Brain (organoid and tissue), 16 donors: ENCODE measurements at places on chromosomes 2 and 18.

DNA sequence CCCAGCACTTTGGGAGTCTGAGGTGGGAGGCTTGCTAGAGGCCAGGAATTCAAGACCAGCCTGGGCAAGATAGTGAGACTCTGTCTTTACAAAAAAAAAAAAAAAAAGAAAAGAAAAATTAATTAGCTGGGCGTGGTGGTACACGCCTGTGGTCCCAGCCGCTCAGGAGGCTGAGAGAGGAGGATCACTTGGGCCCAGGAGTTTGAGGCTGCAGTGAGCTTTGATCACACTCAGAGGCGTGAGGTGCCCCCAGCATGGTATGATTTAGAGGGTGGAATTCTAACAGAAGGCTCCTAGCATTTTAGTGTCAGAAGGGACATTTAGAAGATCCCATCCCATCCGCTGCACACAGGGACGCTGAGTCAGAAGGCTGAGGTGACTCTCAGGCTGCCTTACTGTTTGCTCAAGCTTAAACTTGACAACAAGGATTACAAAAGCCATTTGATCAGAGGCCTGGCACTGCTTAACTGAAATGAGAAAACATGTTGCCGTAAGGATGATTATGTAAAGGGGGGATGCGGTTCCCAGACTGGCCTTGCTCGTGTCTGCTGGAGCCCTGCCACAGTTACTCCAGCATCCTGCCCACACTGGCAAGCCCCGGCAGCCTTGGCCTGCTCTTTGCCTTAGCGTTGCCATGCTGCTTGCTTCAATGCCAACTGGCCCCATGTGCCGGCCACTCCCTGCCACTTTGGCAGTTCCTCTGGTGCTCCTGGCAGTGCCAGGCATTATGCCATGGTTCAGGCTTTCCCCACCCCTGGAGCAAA lies 45.6 kb upstream of the SLC1A4 start:
- peak; percentile 92 for DNase-seq

GRCh38 chr18:37361335-37362157 lies 204.1 kb downstream of the CELF4 start:
- peak; percentile 78 for DNase-seq

GRCh38 chr2:81747481-81748070 lies 1443.0 kb upstream of the LRRTM1 start:
- no peak for DNase-seq

- DNase-seq: peak; percentile 35
Measured at GRCh38 chr2:158460632-158461297, 4.0 kb downstream of the PKP4 start.

- no peak for DNase-seq
Measured at GRCh38 chr18:66990909-66991308, 387.0 kb upstream of the CDH19 start.

- no peak for DNase-seq
Measured at GRCh38 chr18:44988821-44989587, 308.3 kb downstream of the SETBP1 start.

DNA sequence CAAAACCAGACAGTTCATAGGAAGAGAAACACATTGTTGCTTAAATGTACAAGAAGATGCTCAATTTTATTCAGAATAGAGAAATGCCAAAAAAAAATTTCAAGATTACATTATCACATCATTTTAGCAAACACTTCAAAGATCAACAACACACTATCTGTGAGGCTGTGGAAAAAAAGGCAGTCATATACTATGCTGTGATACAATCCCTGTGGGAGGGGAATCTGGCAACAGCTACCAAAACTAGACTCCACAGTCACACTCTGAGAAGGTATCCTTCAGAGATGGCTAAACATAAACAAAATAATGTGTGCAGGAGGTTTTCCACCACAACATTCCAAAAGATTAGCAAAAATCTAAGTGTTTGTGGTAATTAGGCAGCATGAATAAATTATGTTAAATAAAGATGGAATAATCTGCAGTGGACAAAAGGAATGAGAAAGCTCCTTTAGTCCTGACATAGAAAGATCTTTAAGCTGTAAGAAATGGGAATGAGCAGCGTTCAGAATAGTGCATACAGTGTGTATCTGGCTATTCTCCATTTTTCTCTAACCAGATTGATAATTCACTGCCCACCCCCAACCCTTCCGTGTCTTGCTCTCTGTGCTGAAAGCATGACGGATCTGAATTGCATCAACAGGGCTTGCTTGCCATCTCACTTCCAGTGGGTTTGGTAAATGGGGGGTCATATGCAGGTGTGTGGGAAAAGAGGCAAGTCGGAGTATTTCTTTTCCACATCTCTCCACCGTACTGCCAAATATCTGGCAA lies 329.6 kb downstream of the MBD2 start:
- no peak for DNase-seq

DNA sequence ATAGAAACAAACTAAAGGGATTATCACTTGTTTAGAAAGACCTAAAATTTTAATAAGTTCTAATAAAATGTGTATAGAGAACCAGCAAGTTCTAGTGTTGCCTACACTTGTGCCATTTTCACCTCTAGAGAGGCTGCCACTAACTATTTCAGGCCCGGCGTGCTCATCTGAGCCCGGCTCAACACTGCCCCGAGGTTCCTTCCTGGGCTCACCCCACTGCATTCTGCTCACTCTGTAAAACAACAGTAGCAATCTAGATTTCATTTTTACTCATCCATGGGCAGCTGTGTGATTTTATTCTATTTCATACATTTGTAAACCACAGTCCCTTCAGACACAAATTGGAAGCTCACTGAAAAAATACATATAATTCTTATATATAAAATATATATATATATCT lies 253.2 kb downstream of the L3MBTL4 start:
- DNase-seq: no peak

DNA sequence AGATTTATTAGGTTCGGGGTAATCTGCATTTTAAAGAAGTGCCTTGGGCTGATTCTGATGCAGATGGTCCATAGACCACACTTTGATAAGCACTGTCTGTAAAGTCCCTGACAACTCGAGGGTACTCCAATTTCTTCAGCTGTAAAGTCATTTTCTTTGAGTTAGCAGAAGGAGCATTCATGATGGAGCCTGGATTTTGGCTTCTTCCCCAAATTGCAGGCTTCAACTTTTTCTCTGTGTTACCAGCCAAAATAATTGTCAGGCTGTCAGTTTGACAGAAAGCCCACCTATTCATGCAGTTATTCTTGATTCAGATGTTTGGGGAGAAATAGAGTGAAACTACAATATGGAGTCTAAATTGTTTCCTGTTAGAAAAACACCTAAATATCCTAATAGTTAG lies 66.0 kb downstream of the RPL37A start:
- no peak for DNase-seq

DNA sequence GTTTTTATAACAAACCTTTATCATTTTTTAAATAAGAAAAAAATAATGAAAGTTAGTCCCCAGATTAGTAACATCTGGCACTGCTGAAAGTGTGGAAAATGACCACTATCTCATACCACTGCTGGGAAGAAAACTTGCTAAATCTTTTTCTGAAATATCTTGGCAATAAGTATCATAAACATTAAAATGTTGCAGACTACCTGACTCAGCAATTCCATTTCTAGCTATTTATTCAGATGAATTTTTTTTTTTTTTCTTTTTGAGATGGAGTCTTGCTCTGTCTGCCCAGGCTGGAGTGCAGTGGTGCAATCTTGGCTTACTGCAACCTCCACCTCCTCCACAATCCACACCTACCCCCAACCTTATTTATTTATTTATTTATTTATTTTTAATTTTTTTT lies 35.3 kb upstream of the SOS1 start:
- no peak for DNase-seq

GRCh38 chr18:79942786-79943607 lies 8.5 kb downstream of the SLC66A2 start:
- DNase-seq: no peak

DNA sequence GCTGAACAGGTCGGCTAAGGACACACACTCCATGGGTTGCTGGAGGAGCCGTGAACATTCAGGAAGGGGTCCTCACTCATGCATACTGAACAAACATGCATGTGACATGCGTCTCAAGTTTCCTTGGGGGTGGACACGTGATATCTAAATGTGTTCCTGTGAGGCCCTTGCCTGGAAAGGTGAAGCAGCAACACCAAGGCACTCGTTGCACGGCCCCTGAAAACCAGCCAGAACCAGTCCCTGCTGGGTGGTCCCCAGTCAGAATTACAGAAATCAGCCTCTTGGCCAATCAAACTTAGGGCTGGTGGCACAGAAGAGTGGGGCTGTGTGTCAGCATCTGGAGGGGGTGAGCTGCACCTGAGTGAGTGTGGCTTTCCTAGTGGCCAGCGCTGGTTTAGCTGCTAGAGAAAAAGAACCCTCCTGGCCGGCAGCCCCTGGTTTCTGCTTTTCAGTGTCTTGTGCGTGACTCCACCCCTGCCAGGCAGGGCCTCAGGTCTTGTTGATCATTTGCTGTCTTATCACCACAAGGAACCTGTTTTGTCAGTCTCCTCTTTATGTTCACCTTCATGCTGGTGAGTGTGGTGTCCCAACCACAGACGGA lies 3.2 kb upstream of the AQP12B start:
- DNase-seq: no peak

GRCh38 chr18:8003878-8004675 lies 437.0 kb downstream of the PTPRM start:
- no peak for DNase-seq

GRCh38 chr2:218193701-218194100 lies 23.3 kb upstream of the ARPC2 start:
- no peak for DNase-seq

DNA sequence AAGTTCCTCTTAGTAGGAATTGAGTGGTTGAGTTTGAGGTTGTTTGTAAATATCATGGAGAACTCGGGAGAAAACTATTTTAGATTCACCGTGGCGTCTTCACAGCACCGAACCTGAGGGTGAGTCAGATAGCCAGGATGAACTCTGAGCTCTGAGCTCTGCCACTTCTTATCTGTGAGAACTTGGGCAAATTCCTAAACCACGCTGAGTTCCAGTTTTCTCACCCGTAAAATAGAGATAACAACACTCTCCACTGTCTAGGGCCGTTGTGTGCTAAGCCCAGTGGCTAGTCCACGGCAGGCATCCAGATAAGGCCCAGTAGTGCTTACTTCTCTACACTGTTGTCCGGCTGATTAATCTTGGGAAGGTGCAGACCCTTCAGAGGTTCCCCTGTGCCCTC lies 7.0 kb downstream of the KIF5C start:
- DNase-seq: no peak

- no peak for DNase-seq
Measured at GRCh38 chr2:240432430-240432819, 3.0 kb upstream of the GPC1 start.

GRCh38 chr2:138814123-138814898 lies 34.1 kb upstream of the NXPH2 start:
- no peak for DNase-seq

- no peak for DNase-seq
Measured at GRCh38 chr18:29629493-29630036, 1413.0 kb downstream of the DSC3 start.

DNA sequence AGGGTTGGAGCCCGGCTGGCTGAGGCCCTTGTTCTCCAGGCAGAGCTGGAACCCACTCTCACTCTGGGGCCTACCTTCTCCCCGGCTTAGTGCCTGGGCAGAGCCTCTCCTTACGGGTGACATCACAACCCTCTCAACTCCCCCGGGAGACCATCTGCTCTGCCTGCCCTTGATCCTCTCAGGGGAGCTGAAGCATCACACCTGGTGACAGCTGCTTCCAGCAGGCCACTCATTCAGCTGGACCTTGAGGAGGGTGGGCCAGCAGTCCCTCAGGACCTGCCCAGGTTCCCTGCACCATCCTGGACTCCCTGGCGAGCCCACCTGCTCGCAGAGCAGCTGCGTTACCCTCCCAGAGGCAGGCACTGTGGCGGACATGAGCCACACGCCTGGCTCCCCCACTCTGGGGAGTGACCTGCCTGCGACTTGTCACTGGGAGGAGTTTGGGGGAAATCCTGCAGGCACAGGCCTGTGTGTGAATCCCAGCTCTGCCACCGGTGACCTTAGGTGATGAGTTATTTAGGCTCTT lies 13.1 kb downstream of the HS6ST1 start:
- DNase-seq: no peak

GRCh38 chr2:184425083-184425482 lies 173.2 kb upstream of the ZNF804A start:
- DNase-seq: no peak

- DNase-seq: no peak
Measured at GRCh38 chr2:26640331-26640745, 828 bp downstream of the CIB4 start.

DNA sequence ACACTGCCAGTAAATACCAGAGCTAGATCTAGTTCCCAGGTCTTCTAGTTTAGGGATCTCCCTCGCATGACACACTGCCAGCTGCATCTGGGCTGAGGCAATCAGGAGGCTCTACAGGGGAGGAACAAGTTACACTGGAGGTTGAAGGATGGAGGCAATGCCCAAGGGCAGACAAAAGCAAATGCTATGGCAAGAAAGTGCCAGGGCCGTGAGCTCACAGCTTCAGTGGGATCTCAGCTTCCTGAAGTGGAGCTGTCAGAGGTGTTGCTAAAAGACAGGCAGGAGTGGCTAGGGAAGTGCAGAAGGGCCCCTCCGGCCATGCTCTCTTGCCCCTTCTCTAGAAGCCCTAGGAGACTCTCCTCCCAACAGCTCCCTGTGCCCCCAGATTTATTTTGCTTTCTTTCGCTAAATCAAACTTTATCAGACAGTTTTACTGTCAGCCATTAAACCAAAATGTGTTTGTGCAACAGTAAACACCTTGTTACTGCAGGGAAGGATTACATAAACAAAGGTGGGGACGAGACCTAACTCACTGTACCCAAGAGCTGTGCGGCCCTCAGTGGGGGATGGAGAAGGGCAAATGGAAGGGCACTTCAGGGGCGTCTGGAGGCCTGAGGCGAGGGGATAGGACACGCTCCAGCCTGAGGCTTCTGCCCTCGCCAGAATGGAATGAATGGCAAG lies 39.4 kb upstream of the PKDCC start:
- DNase-seq: no peak

- DNase-seq: no peak
Measured at GRCh38 chr2:12819721-12820120, 103.0 kb downstream of the TRIB2 start.

DNA sequence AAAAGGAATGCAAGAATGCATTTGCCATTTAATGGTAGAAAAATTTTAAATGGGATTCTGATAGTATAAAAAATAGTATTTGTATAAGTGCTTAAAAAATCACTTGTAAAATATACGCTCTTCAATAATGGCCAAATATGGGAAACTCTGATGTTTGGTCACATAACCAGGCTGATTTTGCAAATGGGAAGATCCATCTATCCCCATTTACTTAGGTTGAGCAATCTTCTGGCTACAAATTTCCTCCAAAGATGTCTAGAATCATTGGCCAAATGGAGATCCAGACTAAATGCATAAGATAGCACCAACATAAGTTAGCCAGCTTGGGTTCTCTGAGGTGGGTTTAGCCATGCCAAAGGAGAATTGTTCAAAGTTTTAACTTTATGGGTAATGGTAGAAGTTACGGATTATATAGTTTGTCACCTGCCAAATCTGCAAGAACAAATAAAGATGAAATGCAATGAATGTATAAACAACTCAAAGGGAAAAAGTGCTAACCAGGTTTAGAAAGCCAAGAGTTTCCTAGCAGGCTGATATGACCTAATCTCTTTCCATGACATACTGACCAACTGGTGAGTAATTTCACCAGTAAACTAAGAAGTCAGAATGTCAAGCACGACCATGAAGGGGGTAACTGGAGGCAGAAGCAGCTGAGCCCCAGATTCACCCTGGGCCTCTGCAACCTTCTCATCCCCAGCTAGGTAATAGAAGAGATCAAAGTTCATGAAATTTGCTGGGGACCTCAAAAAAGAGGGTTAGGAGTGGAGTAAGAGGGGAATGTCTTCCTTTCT lies 10.0 kb downstream of the RHOB start:
- DNase-seq: no peak
